AG09309 (cell line): ENCODE measurements at places on chromosomes 11 and 22.

GRCh38 chr22:18996376-18996900, 60.3 kb upstream of the PRODH start:
- no peak for DNase-seq

DNA sequence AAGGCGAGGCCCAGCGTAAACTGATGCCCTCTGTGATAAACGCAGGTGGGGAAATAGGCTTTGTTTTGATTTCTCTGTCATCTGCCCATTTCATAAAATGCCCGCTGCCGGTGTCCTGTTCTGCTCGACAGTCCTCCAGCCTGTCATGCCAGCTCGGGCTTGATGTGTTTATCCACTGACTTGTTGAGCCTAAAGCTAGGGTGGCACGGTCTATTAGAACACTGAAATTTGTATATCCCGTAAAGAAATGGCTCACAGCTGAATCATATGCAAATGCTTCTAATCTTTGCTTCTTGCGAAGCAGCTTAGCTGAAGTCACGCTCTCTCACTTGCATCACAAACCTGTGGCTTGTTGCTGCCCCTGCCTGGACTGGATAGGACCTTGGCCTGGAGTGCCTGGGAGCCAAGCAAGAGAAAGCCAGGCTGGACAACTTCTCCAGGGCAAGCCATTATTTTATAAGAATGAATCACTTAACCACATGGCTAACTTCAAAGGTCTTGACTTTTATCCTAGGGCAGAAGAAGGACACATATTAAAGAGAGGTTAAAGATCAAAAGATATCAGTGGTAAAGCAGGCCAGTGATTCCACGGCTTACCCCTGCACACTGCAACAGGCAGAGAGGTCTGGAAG, 33.1 kb downstream of the EHF start:
- peak; percentile 97 for DNase-seq

GRCh38 chr11:86515297-86516094, 140.8 kb downstream of the CCDC81 start:
- peak; percentile 81 for DNase-seq

DNA sequence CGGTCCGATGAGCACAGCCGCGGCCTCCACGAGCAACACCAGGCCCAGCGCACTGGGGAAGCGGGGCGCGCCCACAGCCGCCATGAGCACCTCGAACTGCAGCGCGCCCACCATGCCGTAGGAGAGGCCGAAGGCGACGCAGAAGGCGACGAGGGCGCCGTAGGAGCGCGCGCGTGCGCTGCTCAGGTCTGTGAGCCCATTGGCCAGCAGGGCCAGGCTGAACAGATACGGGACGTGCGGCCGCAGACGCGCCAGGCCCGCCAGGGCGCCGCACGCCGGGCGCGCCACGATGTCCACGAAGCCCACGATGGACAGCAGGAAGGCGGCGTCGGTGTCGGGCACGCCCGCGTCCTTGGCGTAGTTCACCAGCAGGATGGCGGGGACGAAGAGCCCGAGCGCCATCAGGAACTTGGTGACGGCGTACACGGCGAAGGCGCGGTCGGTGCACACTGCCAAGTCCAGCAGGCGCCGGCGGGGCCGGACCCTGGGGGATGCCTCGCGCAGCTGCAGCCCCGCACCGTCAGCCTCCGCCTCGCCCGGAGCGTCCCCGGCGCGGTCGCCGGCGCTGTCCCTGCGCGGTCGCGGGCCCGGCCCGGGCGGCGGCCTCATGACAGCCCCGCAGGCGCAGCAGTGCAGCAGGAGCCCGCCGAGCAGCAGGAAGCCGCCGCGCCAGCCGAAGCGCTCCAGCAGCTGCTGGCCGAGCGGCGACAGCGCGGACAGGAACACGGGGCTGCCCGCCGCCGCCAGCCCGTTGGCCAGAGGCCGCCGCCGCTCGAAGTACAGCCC, 2.9 kb downstream of the SLC16A8 start:
- DNase-seq = no peak
